ENCODE measurements at places on chromosomes 3 and 15. TPM values are rescaled to one million over a fixed set of nuclear protein-coding genes. Genes with fewer than 3 reads are reported as not detected.

The KLF15 gene
- 0.53 TPM for polyA plus RNA-seq

The TRNT1 gene
- polyA plus RNA-seq = 15.7 TPM

The SLC7A14 gene
- 2.3 TPM for polyA plus RNA-seq

The SCG3 gene
- polyA plus RNA-seq = not detected

The CYP1A2 gene
- not detected for polyA plus RNA-seq

The RTP2 gene
- polyA plus RNA-seq = not detected

The TMEM207 gene
- not detected for polyA plus RNA-seq

The CLDN1 gene
- 9.6 TPM for polyA plus RNA-seq

The CLK3 gene
- 41.2 TPM for polyA plus RNA-seq

The OR5K2 gene
- polyA plus RNA-seq = not detected

The CTXN2 gene
- polyA plus RNA-seq = not detected

The SOX14 gene
- not detected for polyA plus RNA-seq

The APH1B gene
- 13.6 TPM for polyA plus RNA-seq

The CAV3 gene
- polyA plus RNA-seq = not detected

The TWF2 gene
- 128 TPM for polyA plus RNA-seq

The PARP9 gene
- 24.4 TPM for polyA plus RNA-seq

The B3GNT5 gene
- polyA plus RNA-seq = 2.9 TPM
